Activated gamma-delta T cell (primary cell): ENCODE measurements at places on chromosomes 3 and 15.

DNA sequence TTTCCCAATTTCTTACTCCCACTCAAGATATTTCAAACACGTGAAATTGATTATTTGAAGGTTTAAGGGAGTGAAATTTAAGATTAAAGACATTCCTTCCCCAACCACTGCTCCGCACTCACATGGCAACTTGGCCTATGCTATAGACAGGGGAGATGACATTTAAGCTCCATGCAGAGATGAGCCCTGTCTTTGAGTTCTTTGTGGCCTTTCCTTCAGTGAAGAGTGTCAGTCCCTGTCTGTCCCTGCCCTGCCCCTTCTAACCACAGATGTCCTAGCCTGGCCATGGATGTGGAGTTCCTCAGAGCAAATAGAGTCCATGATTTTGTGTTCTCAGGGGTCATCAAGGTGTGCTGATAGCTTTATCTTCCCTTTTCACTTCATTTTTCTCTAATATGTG, 29.4 kb upstream of the THBS1 start:
- DNase-seq = no peak

DNA sequence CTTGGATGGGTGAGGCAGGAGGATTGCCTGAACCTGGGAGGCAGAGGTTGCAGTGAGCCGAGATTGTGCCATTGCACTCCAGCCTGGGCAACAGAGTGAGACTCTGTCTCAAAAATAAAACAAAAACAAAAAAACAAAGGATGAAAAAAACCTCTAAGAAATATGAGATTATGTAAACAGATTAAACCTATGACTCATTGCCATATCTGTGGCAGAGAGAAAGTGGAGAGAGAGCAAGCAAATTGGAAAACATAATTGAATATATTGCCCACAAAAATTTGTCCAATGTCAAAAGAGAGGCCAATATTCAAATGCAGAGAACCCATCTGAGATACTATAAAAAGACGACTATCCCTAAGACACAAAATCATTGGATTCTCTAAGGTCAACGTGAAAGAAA, 1106.0 kb downstream of the OTOL1 start:
- DNase-seq = no peak

GRCh38 chr3:150286390-150287147, 121.5 kb upstream of the TSC22D2 start:
- no peak for DNase-seq

DNA sequence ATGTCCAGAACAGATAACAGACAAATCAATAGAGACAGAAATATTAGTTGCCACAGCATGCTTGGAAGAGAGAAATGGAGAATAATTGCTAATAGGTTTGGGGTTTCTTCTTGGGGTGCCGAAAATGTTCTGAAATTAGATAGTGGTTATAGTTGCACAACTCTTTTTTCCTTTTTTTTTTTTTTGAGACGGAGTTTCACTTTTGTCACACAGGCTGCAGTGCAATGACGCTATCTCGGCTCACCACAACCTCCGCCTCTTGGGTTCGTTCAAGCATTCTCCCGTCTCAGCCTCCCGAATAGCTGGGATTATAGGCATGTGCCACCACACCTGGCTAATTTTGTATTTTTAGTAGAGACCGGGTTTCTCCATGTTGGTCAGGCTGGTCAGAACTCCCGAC, 163.3 kb downstream of the PLCH1 start:
- DNase-seq = no peak

- no peak for DNase-seq
Observed at GRCh38 chr3:107939691-107940442, 151.0 kb downstream of the CD47 start.
